A549 (cell line): ENCODE measurements at places on chromosomes 3 and 15.
A peak's percentile ranks its signal among the peaks of the same experiment; 100 is the strongest.

- no peak for DNase-seq
Measured at GRCh38 chr3:197613199-197613598, 57.4 kb upstream of the BDH1 start.

- DNase-seq = no peak
Measured at GRCh38 chr15:41812820-41813375, 15.0 kb upstream of the JMJD7 start.

DNA sequence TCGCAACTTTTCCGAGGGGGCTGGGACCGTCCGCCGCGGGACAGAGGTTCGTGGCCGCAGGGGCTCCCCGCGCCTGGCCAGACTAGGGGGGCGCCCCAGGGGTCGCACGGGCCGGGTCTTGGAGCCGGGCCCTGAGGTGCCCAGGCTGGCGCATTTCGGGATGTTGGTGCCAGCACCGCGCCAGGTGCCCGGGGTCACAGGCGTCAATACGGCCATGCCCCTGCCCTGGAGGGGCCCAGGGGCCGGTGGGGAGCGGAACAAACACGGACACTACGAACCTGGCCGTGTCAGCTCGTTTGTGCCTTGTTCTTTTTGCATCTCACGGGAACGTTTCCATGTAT, 366 bp downstream of the TM6SF1 start:
- DNase-seq = no peak

- peak; percentile 15 for DNase-seq
Measured at GRCh38 chr15:48355377-48355776, 24.1 kb downstream of the DUT start.

- no peak for DNase-seq
Measured at GRCh38 chr3:156976933-156977332, 150.8 kb downstream of the LEKR1 start.

DNA sequence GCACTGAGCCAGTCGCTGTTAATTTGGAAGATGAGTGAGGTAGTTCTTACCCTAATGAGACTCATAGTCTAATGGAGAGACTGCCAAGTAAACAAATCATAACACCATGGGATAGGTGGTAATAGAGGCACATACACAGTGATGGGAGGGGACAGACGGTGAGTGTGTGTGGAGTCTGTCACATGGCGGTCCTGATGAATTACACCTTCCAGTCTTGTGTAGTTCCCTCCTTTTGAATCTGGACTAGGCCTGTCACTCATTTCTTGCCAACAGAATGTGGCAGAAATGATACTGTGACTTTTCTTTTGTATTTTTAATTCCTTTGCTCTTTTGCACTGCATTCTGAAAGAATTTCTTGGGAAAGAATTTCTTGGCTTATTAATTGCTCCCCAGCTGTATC, 78.1 kb downstream of the NR1D2 start:
- DNase-seq = no peak

DNA sequence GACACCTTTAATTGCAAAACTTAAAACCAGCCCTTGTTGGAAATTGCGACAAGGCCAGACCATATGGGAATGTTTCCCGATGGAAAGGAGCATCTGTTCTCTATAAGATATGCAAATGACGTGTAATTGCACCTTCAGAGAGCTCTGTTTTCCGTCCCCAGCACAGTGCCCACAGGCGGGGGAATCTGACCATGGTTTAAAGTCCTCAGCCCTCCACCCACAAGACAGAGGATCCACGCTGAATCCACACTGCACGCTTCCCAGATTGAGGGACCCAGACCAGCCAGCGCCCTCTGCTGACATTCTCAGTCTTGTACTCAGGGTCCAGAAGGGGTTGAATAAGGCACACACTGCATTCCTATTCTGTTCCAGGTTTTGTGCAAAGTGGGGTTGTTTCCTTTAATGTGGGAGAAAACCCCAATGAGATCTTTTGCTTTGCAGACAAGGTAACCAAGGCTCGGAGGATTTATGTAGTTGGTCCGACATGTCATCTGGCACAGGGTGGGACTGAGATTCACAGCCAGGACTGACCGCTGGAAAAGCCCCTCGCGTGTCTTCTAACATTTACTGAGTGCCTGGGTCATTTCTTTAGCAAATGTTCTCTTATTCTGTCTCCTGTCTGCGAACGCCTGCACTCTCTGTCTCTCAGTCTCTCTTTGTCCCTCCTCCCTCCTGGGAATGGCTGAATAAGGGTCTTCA, 36.8 kb upstream of the KLHL25 start:
- peak; percentile 50 for DNase-seq

- no peak for DNase-seq
Measured at GRCh38 chr3:133620066-133620784, 41.5 kb downstream of the TOPBP1 start.

- DNase-seq = no peak
Measured at GRCh38 chr3:3618623-3619022, 180.6 kb upstream of the LRRN1 start.

DNA sequence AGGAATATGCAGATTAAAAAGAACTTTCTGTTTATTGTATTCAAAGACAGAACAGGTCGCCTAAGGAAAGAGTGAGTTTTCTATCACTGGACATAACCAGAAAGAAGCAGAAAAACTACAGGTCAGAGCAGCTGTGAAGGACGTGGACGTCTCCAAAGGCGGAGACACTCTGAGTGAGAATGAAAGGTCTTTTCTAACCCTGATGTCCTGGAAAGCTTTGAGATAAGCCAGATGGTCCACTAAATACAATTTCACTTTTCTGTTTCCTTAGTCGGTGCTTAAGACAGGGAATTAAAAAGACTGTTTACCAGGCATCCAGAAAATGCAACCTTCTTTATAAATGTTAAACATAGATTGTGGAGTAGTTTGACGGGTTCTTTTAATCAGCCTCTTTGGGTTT, 360.4 kb downstream of the FGF12 start:
- no peak for DNase-seq

DNA sequence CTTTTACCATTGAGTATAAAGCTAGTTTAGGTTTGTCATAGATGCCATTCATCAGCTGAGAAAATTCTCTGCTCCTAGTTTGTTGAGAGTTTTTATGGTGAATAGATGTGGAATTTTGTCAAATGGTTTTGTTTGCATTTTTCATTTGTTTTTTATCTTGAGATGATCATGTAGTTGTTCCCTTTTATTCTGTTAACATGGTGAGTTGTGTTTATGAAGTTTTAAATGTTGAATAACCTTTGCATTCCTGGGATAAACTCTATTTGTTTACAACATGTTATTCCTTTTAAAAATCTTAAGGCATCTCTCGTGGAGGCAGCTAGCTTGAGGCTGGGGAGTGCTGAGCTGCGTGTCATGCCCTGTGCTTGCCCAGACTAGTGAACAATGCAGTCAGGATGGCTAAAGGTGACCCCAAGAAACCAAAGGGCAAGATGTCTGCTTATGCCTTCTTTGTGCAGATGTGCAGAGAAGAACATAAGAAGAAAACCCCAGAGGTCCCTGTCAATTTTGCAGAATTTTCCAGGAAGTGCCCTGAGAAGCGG, 48.5 kb downstream of the ANAPC13 start:
- no peak for DNase-seq

- no peak for DNase-seq
Measured at GRCh38 chr15:25697586-25697985, 165.5 kb downstream of the ATP10A start.

GRCh38 chr3:45355351-45355750, 33.0 kb upstream of the LARS2 start:
- DNase-seq = no peak

DNA sequence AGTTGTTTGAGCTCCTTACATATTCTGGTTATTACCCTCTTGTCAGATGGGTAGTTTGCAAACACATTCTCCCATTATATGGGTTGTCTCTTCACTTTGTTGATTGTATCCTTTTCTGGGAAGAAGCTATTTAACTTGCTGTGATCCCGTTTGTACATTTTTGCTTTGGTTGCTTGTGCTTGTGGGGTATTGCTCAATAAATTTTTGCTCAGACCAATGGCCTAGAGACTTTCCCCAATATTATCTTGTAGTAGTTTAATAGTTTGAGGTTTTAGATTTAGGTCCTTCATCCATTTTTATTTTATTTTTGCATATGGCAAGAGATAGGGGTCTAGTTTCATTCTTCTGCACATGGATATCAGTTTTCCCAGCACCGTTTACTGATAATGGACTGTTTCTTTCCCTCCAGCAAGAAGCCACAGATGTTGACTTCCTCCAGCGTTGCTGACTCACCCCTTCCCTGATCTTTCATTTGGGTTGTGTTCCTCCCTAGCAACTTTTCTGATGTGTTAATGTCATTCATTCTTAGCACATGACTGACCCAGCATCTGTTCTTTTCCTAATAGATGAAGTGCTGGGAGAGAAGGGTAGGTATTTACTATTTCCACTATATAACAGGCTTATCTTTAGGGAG, 166.7 kb upstream of the SGO1 start:
- DNase-seq = no peak

DNA sequence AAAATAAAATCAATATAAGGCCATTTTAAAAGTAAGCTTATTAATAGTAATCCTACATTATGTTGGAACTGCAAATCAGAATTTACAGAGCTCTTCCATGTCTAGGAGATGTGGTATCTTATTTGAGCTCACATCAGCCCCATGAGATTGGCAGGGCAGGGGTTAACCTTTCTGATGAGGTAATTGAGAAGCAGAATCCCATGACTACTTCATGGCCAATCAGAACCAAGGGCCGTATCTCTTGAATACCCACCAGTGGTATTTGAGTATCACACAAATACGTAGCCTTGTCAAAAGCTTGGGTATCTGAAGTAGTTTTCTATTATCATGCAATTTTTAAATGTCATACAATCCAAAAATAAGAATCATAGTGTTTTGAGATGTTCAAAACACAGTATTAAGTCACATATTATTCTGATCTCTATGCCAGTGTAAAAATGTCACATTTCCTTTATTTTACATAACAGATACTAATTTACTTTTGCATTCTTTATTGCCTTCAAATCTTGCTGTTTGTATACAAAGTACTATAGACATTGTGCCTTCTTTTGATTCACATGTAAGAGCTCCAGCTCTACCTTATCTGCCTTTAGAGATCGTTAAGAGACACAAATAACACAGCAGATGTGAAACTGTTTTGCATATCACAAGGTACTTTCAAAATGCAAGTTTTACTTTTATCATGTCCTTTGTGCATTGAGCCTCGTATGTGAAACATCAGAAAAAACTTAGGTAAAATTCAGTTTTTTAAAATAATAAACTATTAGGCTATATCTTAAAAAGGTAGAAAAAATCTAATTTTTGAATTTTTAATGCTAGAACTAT, 251.7 kb upstream of the GOLGA6L4 start:
- DNase-seq = no peak

DNA sequence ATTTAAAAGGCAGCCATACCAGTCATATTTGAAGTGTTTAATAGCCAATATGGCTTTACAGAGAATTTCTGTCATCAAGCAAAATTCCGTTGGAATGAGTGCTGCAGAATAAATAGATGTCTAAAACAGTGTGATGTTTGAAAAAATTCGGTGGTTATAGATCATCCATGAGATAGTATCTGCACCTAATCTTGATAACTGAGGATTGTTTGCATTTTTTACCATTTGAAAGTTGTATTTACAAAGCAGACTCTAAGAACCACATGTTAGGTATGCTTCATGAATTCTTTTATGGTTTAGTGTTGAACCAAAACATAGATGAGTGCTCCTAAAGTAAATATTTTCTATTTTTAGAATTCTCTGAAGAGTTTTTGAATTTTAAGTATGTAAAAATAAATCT, 476.1 kb downstream of the NAALADL2 start:
- DNase-seq = no peak

DNA sequence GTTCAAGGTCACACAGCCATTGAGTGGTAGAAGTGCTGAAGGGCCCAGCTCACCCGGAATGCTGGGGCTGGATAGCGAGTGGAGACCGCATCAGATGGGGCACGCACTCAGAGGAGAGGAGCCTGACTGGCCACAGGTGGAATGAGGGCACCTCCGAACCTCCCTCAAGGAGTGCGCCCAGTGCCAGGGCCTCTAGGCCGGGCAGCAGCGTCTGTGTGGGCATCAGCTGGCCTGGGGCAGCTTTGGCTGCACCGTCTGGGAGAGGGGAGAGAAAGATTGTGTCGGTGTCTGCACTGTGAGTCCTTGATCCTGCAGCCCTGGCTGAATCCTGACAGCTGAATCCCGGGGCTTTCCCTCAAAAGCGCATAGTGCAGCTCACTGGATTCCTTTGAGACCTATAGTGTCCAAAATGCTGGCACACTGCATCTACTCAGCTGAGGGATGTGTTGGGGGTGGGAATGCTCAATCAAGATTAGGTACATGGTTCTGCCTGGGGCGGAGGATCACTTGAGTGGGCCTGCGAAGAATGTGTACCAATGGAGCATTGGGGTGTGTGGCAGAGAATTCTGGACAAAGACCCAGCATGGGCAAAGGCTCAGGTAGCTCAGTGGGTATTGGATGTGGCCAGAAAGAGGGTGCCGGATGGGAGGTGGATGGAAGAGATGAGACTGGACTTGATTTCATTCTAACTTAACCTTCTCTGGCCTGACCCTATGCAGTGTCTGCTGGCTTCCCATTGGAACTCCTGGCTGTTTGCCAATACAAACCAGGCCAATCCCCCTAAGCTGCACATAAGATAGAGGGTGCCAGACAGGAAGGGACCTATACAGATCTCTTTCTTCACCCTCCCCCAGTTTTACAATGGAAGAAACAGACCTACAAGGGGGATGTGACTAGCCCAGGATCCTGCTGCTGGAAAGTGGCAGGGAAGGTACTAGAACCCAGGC, 950 bp downstream of the ANKDD1A start:
- no peak for DNase-seq

DNA sequence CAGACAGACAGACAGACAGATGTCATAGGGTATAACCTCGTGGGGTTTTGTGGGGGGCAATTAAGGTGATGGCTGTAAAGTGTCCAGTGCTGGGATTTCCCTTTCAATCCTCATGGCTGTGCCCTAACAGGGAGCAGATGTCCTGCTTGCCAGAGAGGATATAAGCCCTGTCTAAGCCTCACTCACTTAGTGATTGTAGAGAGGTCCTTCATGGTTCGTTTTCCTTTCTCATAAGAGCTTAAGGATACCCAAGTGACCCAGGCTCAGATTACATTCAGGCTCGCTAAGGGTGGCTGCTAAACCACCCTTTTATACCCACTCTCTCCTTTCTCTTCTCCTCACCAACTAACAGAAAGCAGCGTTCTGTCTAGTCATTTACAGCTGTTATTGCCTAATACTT, 19.2 kb downstream of the LYSMD2 start:
- no peak for DNase-seq

DNA sequence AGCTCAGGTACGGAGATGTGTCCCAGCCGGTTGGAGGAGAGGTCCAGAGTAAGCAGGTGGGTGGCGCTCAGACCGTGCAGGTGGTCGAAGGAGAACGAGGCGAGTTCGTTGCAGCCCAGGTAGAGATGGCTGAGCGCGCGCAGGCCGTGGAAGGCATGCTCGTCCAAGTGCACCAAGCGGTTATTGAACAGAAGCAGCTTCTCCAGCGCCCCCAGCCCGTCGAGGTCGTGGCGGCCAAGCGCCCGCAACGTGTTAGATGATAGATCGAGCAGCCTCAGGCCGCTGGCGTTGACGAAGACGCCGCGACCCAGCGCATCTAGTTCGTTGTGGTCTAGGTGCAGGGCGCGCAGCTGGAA, 648 bp downstream of the AMIGO3 start:
- DNase-seq = no peak

GRCh38 chr15:57586661-57587424, 4.9 kb upstream of the MYZAP start:
- no peak for DNase-seq

GRCh38 chr15:54288049-54288448, 309.8 kb downstream of the UNC13C start:
- DNase-seq = no peak
